ENCODE measurements at places on chromosomes 2 and 18. TPM values are rescaled to one million over a fixed set of nuclear protein-coding genes. Genes with fewer than 3 reads are reported as not detected.

Gene OTOF
- total RNA-seq, result 0.06 TPM

Gene NHEJ1
- 16.7 TPM for total RNA-seq

Gene GPR75
- total RNA-seq, result 1.1 TPM

Gene GALNT3
- total RNA-seq, result not detected

Gene ATP6V1B1
- 1.8 TPM for total RNA-seq

Gene NGEF
- total RNA-seq, result 16.2 TPM

Gene INO80C
- 27.3 TPM for total RNA-seq

Gene UGT1A5
- total RNA-seq, result not detected

Gene TSPYL6
- not detected for total RNA-seq

Gene CCL20
- 3.9 TPM for total RNA-seq

Gene NR4A2
- 2.9 TPM for total RNA-seq

Gene VRK2
- total RNA-seq, result 32.8 TPM

Gene AMER3
- not detected for total RNA-seq

Gene EPB41L5
- total RNA-seq, result 5.2 TPM

Gene SH2D6
- total RNA-seq, result 0.66 TPM

Gene ABCB11
- 0.06 TPM for total RNA-seq

Gene PLB1
- 2.6 TPM for total RNA-seq

Gene PRSS56
- 0.12 TPM for total RNA-seq

Gene CTLA4
- not detected for total RNA-seq

Gene SLC9A4
- total RNA-seq, result not detected

Gene GCG
- not detected for total RNA-seq

Gene REG3A
- total RNA-seq, result not detected

Gene CSRNP3
- total RNA-seq, result not detected

Gene PAX8
- 0.60 TPM for total RNA-seq

Gene C2orf78
- not detected for total RNA-seq

Gene GPR35
- total RNA-seq, result 0.83 TPM

Gene RGPD3
- 0.16 TPM for total RNA-seq

Gene ZSWIM2
- not detected for total RNA-seq

Gene ZNF2
- 3.8 TPM for total RNA-seq

Gene VAMP5
- not detected for total RNA-seq

Gene BBS5
- 5.5 TPM for total RNA-seq

Gene DCDC2C
- total RNA-seq, result 0.26 TPM

Gene NT5C1B
- total RNA-seq, result not detected

Gene ALK
- not detected for total RNA-seq

Gene BOLL
- not detected for total RNA-seq

Gene MROH2A
- total RNA-seq, result 0.22 TPM

Gene RNMT
- 16.4 TPM for total RNA-seq

Gene SLC1A4
- 12.0 TPM for total RNA-seq

Gene RASGRP3
- total RNA-seq, result 0.81 TPM

Gene IL36B
- not detected for total RNA-seq

Gene LRRTM4
- not detected for total RNA-seq

Gene ANKRD30BL
- total RNA-seq, result not detected

Gene CD302
- total RNA-seq, result 2.7 TPM

Gene KCNF1
- 30.5 TPM for total RNA-seq

Gene DOK6
- not detected for total RNA-seq

Gene MRPL33
- 343 TPM for total RNA-seq

Gene RFX8
- not detected for total RNA-seq

Gene POLR1A
- total RNA-seq, result 22.4 TPM

Gene RAB1A
- total RNA-seq, result 231 TPM

Gene UPP2
- total RNA-seq, result not detected

Gene DUSP2
- total RNA-seq, result 0.32 TPM

Gene SIX2
- 2.5 TPM for total RNA-seq
